Activated naive CD8-positive, alpha-beta T cell treated with anti-CD3 and anti-CD28 coated beads, Interleukin-2, amount 50 U/mL, for 24 hours (primary cell): ENCODE measurements at places on chromosomes 16 and 17.
A peak's percentile ranks its signal among the peaks of the same experiment; 100 is the strongest.

- no peak overlapping the region for H3K4me3 ChIP-seq
- DNase-seq, result no peak
- peaks cover 10% of the 10 kb centered on the region for H3K4me1 ChIP-seq
- no peaks in the 10 kb centered on the region for H3K36me3 ChIP-seq
- no peak overlapping the region for H3K27ac ChIP-seq
These were observed 59.6 kb downstream of the MAP2K6 start for GRCh38 chr17:69473841-69474831.

DNA sequence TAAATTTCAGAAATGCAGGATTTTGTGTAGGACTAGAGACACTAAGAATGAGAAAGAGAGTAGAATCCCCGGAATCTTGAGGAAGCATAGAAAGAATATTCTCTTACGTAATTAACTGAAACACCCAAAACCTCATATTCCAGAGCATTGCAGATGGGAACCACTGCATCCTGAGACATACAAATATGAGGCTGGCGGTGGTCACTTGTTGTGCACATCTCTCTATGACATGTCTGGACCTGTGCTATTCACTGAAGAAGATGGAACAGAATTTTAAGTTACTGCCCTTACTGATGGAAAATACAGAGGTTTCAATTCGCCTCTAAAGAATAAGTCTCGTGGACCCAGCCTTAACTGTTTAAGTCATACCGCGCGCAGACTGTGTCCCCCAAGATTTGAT, 806 bp downstream of the RAD51C start:
- peak overlapping the region; percentile 92 for H3K4me3 ChIP-seq
- no peak for DNase-seq
- H3K36me3 ChIP-seq, result peaks cover 21% of the 10 kb centered on the region
- peaks cover 34% of the 10 kb centered on the region for H3K4me1 ChIP-seq

DNA sequence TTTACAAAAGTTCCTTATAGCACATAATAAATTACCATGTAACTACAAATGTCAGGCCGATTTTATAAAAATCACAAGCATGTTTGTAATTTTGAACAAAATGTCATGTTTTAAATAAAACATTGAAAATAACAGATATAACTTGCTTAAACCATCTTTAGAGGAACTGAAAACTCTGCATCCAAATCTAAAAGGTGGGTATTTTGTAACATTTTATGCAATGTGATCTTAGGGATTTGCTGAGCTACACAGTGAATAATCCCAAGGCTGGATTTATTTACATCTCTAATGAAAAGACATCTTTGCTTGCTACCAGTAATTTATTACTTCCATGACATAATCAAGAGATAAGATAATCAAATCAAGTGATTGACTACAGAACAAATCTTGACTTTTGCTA, 47.5 kb downstream of the N4BP1 start:
- no peak overlapping the region for H3K4me3 ChIP-seq
- H3K36me3 ChIP-seq, result peaks cover 44% of the 10 kb centered on the region
- H3K27ac ChIP-seq, result no peak overlapping the region
- no peaks in the 10 kb centered on the region for H3K27me3 ChIP-seq
- H3K4me1 ChIP-seq, result peaks cover 77% of the 10 kb centered on the region

DNA sequence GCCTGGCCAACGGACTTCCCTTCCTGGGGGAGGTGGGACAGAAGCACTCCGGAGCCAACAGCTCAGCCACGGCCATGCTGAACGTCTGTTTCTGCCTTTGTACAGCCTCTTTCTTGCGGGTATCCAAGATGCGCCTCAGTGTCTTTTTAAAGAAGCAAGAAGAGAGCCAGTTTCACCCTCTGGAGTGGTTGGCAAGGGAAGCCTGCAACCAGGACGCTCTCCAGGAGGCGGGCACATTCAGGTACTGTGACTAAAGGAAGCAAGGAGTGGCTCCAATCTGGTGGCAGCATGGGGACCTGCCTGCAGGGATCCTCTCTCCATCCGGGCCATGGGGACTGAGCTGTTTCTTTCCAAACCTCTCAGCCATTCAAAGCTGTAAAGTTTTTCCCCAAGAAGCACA, 60.6 kb upstream of the ENDOV start:
- no peak for DNase-seq
- no peak overlapping the region for H3K4me3 ChIP-seq
- H3K27me3 ChIP-seq, result no peaks in the 10 kb centered on the region
- peaks cover 54% of the 10 kb centered on the region for H3K36me3 ChIP-seq

DNA sequence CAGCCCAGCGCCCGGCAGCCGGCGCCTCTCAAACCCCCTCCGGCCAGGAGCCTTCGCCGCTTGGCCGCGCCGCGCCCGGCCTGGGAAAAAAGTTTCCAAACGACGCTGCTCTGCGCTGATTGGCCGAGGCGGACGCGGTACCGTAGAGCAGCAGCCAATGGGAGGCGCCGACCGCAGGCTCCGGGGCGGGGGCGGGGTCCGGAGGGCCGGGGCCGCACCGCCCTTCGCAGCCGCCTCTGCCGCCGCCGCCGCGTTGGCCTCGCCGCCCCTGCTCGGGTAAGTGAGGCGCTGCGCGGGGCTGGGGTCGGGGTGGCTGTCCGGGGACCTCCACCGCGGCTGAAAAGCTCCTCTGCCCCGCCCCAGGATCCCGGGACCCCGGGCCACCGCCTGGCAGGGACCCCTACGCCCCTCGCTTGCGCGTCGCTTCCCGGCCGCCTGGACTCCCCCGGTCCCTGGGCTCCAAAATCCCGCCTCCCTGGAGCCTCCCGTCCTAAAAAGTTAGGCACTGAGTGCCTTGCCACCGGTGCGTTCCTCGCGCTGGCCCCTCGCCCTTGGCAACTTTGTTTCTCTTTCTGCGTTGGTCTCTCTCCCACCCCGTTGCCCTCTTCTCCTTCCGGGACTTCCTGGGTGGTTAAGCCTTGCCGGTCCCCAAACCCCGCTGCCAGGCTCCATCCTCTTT, at the start of gene NDE1:
Gene NDE1, plus strand, starts transcription at position 227 of the 679 bp plus-strand sequence. CDS start 14,534 bp downstream, outside the sequence.
- H3K27ac ChIP-seq, result peak within 1 kb of the TSS; percentile 98
- DNase-seq, result peak; percentile 91
- peaks cover 52% of the 10 kb centered on the region for H3K4me1 ChIP-seq
- peak within 1 kb of the TSS; percentile 100 for H3K4me3 ChIP-seq
- H3K27me3 ChIP-seq, result peaks cover 2% of the 10 kb centered on the region

DNA sequence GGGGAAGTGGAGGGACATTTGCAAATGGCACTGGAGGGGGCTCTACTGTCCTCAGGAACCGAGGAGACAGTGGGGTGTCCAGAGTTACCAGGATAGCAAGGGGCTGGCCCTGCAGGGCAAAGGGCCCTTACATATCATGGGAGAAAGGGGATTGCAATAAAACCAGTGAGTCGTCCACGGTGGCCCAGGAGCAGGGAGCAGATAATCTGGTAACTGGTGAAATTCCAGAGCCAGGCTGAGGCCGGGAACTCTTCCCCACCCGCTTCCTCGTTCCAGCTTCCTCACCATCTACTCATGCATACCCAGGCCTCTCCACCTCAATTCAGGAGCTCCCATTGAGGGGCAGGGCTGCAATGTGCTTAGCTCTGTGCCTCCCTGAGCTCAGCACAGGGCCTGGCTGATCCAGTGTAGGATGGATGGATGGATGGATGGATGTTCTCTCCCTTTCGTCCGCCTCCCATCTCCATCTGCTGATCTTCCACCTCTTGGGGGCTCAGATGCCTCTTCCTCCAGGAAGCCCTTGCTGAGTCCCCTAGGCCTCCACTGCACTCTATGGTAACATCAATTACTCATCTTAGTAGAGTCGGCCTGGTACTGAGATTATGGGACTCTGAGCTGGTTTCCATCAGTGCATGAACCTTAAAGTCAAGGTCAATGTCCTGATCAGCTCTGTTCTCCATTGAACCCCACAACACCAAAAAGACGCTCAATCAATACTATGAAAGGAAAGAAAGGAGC, 41.2 kb upstream of the NDRG4 start:
- peaks cover 31% of the 10 kb centered on the region for H3K27me3 ChIP-seq
- H3K27ac ChIP-seq, result peak overlapping the region; percentile 53
- DNase-seq, result no peak
- peak overlapping the region; percentile 34 for H3K4me3 ChIP-seq
- H3K4me1 ChIP-seq, result peaks cover 10% of the 10 kb centered on the region
- H3K36me3 ChIP-seq, result no peaks in the 10 kb centered on the region

DNA sequence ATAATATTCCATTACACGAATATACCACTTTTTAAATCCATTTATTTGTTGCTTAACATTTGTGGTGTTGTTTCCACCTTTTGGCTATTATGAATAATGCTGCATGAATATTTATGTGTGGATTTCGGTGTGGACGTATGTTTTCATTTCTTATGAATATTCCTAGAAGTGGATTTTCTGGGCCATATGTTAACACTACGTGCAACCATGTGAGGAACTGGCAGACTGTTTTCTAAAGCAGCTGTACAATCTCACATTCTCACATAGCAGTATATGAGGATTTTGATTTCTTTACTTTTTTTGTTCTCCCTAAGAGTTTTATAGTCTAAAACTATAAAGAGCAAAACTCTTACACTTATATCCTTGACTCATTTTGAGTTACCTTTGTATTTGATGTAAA, 143.4 kb downstream of the MAP2K4 start:
- H3K27me3 ChIP-seq, result peaks cover 1% of the 10 kb centered on the region
- no peaks in the 10 kb centered on the region for H3K36me3 ChIP-seq
- no peaks in the 10 kb centered on the region for H3K4me1 ChIP-seq
- DNase-seq, result no peak

GRCh38 chr16:56477096-56477878, 25.9 kb downstream of the OGFOD1 start:
- H3K27me3 ChIP-seq, result no peaks in the 10 kb centered on the region
- H3K27ac ChIP-seq, result peak overlapping the region; percentile 74
- H3K4me3 ChIP-seq, result no peak overlapping the region
- peaks cover 23% of the 10 kb centered on the region for H3K4me1 ChIP-seq

- peaks cover 45% of the 10 kb centered on the region for H3K4me1 ChIP-seq
- no peaks in the 10 kb centered on the region for H3K27me3 ChIP-seq
- no peak overlapping the region for H3K4me3 ChIP-seq
- peaks cover 10% of the 10 kb centered on the region for H3K36me3 ChIP-seq
- no peak for DNase-seq
These were observed 14.8 kb downstream of the TMEM204 start for GRCh38 chr16:1548233-1548632.

- H3K27me3 ChIP-seq, result no peaks in the 10 kb centered on the region
- DNase-seq, result no peak
- H3K27ac ChIP-seq, result peak overlapping the region; percentile 92
- peaks cover 3% of the 10 kb centered on the region for H3K36me3 ChIP-seq
- no peak overlapping the region for H3K4me3 ChIP-seq
These were observed 9.9 kb downstream of the TSPOAP1 start for GRCh38 chr17:58318627-58319172.

- H3K27ac ChIP-seq, result no peak overlapping the region
- no peaks in the 10 kb centered on the region for H3K36me3 ChIP-seq
- no peaks in the 10 kb centered on the region for H3K27me3 ChIP-seq
- no peak for DNase-seq
- peaks cover 34% of the 10 kb centered on the region for H3K4me1 ChIP-seq
- H3K4me3 ChIP-seq, result no peak overlapping the region
These were observed 38.7 kb upstream of the NFAT5 start for GRCh38 chr16:69526831-69527655.

- peak overlapping the region; percentile 54 for H3K4me3 ChIP-seq
- peaks cover 32% of the 10 kb centered on the region for H3K4me1 ChIP-seq
- peaks cover 34% of the 10 kb centered on the region for H3K27me3 ChIP-seq
- peak; percentile 91 for DNase-seq
- H3K27ac ChIP-seq, result peak overlapping the region; percentile 42
These were observed 7.6 kb upstream of the NXPH3 start for GRCh38 chr17:49567871-49568694.

DNA sequence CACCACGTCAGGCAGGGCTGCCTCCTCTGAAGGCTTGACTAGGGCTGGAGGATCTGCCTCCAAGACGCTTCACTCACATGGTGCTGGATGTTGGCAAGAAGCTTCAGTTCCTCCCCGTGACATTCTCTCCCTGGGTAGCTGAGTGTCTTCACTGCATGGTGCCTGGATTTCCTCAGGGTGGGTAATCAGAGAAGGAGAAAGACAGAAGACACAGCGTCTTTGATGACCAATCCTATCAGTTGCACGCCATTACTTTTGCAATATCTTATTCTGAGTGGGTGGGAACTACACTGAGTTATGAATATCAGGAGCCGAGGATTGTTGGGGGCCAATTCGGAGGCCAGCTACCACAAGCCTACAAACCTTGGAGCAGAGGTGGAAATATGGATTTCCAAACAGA, 139.7 kb downstream of the SHISA6 start:
- no peaks in the 10 kb centered on the region for H3K36me3 ChIP-seq
- no peaks in the 10 kb centered on the region for H3K27me3 ChIP-seq
- H3K27ac ChIP-seq, result no peak overlapping the region
- no peak overlapping the region for H3K4me3 ChIP-seq
- no peak for DNase-seq

DNA sequence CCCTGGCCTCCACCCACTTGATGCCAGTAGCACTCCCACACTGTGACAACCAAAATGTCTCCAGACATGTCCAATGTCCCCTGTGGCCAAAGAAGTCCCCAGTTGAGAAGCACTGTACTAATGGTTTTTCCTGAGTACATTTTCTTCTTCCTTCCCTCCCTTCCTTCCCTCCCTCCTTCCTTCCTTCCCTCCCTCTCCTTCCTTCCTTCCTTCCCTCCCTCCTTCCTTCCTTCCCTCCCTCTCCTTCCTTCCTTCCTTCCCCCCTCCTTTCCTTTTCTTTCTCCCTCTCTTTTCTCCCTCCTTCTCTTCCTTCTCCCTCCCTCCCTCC, 76.7 kb upstream of the CDC42EP4 start:
- no peak overlapping the region for H3K4me3 ChIP-seq
- H3K27me3 ChIP-seq, result no peaks in the 10 kb centered on the region
- no peaks in the 10 kb centered on the region for H3K4me1 ChIP-seq
- H3K27ac ChIP-seq, result no peak overlapping the region

- H3K27ac ChIP-seq, result no peak overlapping the region
- no peak for DNase-seq
- H3K27me3 ChIP-seq, result peaks cover 3% of the 10 kb centered on the region
- H3K4me3 ChIP-seq, result no peak overlapping the region
- H3K36me3 ChIP-seq, result no peaks in the 10 kb centered on the region
These were observed 2.5 kb upstream of the PRR29 start for GRCh38 chr17:63995626-63996025.
